GM12865 (cell line): ENCODE measurements at places on chromosomes 2 and 18.
A peak's percentile ranks its signal among the peaks of the same experiment; 100 is the strongest.

- no peak for DNase-seq
Measured at GRCh38 chr18:63917817-63918216, 10.1 kb downstream of the SERPINB10 start.

- no peak for DNase-seq
Measured at GRCh38 chr2:202627042-202627441, 7.7 kb upstream of the FAM117B start.

DNA sequence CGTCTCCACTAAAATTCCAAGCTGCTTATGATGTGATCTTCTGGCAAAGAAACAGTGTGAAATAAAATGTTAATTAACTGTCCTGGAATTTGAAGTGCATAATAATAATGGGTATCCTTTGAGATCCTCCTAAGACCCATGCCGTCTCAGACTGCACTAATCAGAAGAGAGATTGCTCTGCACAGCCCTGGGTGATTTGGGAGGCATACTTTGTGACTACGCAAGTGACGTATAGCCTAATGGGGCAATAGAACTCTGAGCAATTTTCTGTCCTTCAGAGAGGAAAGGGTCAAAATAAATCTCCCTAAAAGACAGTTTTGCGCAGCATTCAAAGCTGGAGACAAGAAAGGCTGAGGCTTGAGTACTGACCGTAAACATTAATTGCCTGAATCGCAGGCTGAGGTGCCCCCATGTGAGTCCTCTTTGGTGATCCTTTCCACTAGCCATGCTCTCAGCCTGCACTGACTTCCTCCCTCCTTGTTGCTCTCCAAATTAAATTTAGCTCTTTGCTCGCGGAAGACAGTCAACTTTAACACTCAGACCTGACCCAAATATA lies 76.0 kb downstream of the DPP4 start:
- no peak for DNase-seq

GRCh38 chr2:226578879-226579278 lies 220.7 kb downstream of the IRS1 start:
- DNase-seq: no peak

DNA sequence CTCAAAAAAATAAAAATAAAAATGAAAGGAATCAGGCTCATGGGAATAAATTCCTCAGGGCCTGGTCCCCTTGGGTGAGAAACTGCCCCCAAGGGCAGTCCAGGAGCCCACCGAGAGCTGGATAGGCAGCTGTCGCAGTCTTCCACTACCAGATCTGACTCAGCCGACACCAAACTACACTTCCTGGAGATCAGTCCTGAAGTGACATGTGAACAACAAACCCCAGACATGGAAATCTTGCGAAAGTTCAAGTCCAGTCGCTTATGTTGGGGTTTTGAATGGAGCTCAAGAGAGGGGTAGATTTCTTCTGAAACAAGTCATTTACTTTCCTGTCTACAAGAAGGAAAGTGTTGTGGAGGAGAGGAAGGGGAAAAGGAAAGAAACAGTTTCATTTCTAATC lies 12.9 kb downstream of the ADCY3 start:
- DNase-seq: no peak

GRCh38 chr2:201887773-201888425 lies 81.6 kb downstream of the CDK15 start:
- no peak for DNase-seq

GRCh38 chr2:1770566-1771380 lies 26.5 kb upstream of the PXDN start:
- no peak for DNase-seq

DNA sequence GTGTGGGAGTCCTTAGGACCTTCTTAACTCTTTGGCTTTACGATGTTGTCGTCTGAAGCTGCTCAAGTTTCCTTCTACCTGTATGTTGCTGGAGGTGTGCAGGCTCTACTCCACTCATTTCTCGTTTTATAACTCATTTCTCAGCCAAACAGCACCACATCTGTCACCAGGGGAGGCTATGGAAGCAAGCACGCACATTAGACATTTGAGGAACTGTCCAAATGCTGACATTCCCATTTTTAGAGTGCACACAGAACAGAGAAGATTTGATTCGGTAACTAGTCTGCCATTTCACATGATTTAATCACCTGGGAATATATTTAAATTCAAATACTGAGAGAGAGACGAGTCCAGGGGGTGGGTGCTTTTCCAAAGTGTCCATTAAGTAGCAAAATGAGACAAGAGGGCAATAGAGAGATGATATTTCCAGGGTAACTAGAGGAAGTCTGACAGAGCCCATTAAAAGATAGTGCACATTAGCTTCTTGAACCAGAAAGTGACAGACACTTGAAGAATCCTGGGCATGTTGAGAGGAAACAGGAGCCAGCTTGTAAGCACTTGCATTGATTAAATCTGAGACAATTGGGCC lies 793.3 kb downstream of the TDRD15 start:
- no peak for DNase-seq

DNA sequence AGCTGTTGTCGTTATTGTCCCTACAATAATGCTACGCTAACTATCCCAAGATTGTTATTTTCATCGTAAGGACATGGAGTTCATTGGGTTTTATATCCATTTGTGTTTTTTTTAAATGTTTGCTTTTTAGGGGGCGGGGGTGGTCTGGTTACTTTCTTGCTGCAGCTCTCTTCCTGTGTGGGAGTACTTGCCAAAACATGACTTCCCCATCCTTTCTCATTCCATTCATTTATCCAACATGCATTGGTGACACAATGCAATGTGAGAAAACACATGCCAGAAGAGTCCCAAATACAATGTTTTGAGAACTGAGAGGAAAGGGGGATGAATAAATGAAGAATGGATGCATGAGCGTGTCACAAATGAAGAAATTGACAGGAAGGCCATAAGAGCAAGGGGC lies 55.9 kb downstream of the E2F6 start:
- DNase-seq: no peak

DNA sequence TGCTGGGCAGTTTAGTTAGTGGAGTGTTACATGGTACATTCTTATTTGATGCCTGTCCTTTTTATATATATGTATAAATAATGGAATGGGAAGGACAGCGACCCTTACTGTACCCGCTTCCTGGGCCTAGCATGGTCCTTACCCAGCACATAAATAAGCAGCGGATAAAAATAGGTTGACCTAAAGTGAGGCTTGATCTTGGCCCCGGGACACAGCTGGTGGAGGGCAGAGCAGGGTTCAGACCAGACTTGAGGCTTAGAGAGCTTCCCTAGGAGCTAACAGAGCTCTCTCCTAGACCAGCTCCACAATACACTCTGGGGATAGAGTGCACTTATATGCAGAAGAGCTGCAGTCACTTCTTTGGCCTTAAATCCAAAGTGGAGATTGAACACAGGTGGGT lies 46.9 kb upstream of the RPL31 start:
- no peak for DNase-seq

DNA sequence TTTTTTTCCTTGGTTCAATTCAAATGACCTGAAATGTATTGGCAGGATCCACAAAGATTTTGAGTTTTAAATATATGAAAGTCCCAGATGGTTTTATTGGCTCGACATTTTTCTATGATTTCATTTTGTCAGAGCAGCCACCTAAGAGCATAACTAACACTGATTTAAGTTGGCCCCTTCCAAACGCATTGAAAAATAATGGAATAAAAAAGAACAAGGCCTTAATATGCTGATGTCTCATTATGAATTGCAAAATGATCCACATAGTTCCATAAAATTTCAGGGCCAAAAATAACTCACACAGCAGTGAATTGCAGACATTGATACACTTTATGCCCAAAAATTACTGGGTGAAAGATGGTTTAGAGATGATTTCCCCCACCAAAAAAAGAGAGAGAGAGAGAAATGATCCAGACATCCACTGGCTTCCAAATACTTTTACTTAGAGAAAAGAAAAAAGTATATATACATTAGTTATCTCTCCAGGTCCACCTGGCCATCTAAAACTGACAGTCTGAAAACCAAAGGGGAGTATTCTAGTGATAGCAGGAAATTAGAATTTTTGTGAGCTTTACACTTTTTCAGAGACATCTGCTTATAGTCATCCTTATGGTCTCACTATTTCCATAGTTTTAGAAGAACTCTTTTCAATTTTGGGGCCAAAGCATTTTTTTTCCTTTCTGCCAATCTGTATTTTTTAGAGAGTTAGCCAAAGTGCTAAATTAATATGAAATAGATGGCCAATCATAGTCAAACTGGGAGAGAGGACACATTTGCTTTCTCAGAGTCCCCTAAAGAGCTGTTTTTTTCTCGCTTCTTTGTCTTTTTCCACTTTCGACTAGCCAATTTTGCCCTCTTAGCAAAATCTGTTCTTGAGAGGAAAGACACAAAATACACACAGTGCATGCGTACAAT lies 213.5 kb upstream of the RND3 start:
- DNase-seq: no peak

DNA sequence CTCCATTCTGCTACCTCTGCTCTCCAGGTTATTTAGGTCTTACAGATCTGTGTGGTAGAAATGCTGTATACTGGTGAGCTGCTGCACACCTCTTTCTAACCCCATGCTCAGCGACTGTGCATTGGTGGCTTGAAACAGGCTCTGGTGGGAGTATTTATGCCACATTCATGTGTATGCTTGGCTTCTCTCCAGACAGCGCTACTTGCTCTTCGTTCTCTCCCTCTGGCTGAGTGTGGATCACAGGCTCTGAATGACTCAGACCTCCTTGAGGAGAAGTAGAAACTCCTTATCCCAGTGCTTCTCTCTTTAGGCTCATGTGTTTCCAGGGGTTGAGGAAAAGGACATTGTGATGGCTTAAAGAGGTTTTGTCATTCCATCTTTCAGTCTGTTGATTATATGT lies 54.9 kb downstream of the FHOD3 start:
- no peak for DNase-seq

DNA sequence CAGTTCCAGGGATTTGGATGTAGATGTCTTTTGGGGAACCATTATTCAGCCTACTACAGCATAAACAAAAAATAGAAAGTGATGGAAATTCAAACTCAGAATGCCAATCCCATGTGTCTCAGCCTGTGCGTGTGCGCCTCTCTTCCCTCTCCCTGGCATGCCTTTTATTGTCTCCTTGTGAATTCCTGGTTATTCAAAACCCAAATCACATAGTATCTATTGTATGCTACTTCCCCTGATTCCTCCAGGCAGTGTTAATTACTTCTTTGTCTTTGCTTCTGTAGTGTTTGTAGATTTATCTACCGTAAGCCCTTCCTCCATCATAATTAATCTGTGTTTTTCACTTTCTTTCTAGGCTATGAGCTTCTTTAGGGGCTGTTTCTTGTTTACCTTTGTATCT lies 38.9 kb downstream of the RHBDD1 start:
- no peak for DNase-seq

- DNase-seq: no peak
Measured at GRCh38 chr18:46163091-46163490, 58.9 kb downstream of the HAUS1 start.

GRCh38 chr2:11175293-11175795 lies 20.1 kb downstream of the SLC66A3 start:
- DNase-seq: no peak

GRCh38 chr2:149422991-149423338 lies 92.6 kb downstream of the LYPD6 start:
- no peak for DNase-seq

DNA sequence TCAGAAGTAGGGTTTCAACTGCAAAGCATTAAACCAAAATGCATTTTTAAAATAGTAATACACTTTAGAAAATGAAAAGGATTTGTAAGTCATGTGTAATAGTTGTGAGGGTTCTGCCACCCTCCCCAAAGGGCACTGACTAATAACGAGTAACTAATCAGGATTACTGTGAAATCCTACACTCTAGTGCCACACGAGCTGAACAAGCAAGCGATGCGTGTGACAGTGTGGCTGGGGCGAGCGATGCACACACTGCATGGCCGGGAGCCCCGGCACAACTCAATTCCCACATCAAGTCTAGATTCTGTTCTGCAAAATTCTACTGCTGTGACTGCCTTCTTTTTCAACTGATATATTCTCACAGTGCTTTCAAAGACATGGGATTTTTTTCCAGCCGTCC lies 156.4 kb downstream of the SEPTIN10 start:
- DNase-seq: peak; percentile 36

GRCh38 chr2:234496055-234496834 lies 636 bp downstream of the ARL4C start:
- peak; percentile 50 for DNase-seq

DNA sequence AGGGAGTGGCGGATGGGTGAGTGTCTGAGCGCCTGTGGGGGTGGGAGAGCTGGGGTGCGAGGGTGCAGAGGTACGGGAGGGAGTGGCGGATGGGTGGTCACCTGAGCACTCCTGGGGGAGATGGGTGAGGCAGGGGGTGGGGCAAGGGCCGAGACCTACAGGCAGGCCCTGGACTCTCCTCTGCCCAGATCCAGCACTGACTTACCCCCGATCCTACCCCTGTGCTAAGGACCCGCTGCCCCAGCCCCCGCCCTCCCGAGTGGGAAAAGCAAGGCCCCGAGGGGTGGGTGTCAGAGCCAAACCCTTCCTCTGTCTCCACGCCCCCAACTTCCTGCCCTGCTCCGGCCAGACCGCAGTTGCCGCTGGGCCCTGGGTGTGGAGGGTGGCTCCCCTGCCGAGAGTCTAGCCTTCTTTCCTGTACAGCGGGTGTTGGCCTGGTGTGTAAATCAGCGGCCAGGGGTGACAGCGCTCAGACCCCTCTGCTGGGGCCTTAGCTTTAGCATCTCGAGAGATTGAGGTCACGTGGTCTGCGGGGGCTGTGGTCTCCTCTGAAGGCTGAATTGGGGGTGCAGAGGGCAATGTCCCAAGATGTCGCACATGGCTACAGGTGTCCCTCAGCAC lies 12.5 kb downstream of the BOK start:
- no peak for DNase-seq

DNA sequence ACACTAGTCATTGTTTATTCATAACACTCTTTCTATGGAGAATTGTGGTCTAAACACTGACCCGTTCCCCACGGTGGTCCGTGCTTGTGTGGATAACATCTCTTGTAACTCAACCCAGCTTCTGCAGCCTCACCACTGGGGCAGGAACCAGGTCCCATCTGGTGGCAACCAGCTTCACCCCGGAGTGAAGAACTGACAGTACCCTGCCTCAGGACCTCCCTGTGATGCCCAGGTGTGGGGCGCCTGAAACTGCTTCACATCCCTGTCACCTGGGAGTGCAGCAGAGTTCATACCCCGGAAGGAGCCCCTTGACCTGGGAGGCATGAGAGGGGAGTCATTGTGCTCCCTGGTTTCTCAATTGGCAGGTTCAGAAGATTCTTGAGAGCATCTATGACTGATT lies 81.1 kb downstream of the LONRF2 start:
- DNase-seq: no peak

DNA sequence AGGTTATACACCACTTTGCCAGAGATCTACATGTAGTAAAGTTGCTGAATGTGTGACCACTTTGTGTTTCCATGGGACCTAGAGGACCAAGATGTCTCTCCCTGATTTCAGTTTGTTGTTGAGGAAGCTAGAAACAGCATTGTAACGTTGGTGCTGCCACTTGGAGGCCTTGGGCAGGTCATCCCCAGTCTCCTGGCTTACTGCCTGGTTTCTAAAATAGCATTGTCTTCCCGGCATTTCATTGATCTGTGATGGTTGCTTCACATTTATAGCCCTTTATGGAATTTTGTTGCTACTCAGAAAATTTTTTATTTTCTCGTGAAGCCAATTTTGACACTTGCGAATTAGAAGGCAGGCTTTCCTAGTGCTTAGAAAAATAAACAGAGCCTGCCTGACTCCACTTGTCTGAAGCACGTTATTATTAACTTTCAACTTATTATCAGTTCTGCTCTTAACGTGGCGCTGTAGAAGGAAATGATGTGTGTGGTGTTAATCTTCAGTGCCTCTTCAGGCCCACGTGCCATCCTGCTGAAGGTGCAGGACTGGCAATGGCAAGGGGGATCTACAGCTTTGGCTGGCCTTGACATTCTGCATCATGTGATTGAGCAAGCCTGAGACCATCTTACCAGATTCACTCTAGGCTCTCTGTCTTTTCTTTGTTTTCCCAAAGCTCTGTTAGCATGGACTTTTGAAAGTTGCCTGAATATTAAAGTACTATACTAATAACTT lies 59.9 kb downstream of the INPP4A start:
- DNase-seq: no peak

GRCh38 chr2:198337368-198337767 lies 533.0 kb downstream of the PLCL1 start:
- DNase-seq: no peak
